Activated T-helper 1 cell treated with anti-CD3 and anti-CD28 coated beads, Interleukin-2, amount 50 U/mL, for 16 hours (primary cell): ENCODE measurements at places on chromosomes 12 and 14.

DNA sequence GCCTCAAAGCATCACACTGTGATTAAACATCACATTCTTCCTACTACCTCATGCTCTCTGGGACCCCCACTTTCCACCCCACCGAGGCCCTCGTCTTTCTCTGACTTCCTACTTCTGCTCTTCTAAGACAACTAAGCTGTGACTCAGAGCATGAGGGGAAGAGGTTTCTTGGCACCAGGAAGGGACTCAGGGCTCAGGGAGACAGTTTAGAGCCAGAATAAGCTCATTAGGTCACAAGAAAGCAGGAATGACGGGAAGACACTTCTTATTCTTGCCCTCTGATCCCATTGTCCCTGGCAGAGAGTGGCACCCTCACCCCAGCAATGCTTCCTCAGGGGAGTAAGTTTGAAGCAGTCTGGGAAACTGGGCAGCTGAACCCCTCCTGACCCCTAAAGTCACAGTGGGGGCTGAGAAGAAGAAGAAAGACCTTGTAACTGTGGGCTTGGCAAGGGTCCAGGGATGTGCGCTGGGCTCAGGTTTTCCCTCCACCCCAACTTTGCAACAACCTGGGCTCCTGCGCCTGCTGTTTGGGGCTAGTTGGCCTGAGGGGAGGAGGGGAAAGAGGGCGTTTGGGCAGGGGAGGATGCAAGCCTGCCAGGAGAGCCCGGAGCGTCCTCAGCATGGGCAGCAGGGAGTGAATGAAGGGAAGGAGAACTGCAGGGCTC is 64.6 kb upstream of the ACTN1 start:
- no peak for DNase-seq

DNA sequence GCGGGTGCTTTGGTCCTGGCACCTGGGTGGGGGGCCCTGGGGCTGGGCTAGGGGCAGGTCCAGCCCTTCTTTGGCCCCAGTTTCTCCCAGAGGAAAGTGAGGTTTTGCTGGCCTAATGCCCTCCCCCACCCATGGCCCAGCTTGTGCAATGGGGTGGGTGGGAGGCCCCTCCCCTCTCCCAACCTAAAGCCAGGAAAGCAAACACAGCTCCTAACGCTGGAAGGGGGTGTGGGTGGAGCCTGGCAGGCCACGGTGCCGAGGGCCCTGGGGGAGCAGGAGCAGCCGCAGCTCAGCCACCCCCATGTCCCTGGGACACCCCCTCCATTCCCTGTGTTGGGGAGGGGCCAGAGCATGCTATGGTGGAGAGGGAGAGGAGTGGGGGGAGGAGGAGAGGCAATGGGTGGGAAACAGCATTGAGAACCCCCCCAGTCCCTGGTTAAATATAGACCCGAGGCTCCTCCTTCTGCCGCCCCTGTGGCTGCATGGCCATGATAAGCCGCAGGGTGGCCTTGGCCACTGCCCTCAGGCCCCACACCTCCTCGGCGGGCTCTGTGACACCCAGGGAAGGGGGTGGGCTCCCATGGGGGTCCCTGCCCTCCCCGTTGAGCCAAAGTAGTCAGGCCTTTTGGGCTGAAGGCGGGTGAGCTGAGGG is 4.7 kb downstream of the EXOC3L4 start:
- DNase-seq = no peak

DNA sequence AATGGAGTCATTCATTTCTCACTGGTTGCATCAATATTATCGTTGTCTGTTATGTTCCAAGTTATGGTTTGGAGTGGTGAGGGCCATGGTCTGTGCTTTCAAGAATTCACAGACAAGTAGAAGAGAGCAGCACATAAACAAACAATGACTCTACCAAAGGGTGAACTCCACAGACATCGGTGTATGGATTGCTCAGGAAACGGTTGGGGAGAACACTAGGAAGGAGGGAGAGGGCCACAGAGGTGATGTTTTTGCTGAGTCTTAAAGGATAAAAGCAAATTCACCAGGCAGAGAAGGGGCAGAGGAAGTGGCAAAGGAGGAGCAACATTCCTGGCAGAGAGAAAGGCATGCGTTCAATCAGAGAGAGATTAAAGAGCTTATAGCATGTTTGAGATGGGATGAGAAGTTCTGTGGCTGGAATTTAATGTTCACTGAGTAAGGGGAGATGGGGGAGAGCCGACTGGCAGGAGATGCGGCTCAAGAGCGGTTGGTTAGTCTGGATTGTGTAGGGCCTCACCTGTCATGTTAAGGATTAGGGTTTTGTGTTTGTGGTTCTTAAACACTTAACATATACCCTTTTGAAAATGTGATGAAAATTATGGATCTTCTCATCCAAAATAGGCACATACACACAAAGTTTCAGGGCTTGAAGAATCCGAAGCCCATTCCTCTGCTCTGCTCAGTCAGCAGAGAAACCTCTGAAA is 42.3 kb upstream of the FRMD6 start:
- no peak for DNase-seq

DNA sequence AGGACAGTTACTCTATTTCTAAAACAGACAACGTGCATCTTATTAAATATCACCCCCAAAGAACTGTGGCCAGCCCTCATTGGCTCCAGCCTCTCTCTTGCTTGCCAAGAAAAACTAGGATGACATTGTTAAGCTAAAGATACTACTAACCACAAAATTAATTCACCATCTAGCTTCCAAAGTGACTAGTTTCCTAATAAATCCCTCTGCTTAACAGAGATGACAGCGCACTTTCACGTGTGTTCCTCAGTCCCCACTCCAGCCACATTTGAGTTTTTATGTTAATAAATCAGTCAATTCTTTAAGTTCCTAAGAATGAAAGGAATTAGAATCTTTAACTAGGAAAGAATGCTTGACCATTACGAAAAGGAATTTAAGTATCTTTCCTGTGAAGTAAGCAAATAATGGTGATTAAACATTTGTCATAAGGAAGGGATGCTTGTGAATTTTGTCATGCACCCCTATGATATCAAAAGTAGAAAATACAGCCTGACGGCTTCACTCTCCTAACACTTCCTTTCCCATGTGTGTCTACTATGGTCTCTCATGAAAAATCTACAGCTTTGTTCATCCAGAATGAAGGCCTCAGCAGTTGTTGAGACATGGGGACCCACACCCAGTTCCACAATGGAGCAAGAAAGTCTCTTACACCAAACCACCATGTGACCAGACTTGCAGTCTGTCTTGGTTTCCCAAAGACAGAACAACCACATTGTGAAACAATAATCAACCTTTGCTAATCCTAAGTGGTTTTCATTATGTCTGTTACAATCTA is 8.1 kb downstream of the CORO1C start:
- DNase-seq = no peak

DNA sequence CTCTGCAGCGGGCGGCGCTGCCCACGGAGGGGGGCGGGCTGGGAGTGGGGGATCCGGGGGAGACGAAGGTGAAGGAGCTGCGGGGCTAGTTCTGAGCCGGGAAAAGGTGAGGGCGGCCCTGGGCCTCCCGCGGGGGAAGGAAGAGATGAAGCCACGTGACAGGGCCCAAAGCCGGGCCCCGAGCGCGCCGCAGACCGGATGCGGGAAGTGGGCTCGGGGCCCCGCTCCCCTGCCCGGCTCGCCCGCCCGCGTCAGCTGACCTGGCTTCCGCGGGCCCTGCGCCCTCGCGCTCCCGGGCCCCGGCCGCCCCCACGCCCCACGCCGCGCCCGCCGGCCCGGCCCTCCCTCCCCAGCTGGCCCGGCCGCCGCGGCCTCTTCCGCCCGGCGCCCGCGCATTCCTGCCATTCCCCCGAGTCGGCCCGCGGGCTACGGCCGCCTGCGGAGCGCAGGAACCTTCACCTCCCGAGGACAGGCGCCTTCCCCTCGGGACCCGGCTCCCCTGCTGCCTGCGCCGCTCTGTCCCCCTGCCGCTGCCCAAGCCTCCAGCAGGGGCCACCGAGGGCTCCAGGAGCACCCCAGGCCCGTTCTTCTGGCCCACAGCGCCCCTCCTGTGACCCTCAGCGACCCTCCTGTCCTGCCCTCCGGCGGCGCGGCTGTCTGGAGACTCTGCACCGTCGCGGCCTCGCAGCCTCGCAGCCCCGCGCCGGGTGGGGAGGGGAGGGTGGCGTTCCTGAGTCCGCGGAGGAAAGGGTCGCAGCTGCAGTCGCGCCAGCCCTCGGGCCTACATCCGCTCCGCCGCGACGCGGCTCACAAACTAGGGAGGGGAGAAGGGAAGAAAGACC is 20.4 kb downstream of the NINJ2 start:
- DNase-seq = peak; percentile 45

DNA sequence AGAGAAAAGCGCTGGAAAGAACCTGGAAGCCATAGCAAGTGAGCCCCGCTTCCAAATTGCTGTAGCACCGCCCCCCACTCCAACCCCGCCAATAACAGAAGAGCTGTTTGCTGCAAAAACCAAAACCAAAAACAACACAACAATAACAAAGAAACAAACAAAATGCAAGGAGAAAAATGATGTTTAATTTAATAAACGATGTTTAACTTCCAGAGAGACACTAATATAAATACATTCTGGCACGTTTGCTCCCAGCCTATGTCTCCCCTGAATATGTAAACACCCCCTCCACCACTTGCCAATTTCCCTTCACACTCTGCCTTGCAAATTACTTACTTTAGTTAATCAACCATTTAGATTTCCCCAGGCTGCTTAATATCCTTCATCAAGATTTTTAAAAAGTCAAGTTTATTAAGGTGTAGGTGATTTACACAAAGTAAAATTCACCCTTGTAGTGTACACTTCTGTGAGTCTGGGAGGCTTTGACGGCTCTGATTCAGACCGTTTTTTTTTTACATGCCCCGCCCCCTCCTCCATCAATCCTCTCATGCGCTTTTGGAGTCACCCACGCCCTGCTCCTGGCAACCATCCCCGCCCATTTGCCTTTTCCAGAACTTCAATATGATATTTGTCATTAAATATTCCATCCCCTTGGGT is 482 bp upstream of the IFI27L2 start:
- no peak for DNase-seq

- no peak for DNase-seq
These were observed 189.3 kb upstream of the CRY1 start for GRCh38 chr12:107282628-107283027.

DNA sequence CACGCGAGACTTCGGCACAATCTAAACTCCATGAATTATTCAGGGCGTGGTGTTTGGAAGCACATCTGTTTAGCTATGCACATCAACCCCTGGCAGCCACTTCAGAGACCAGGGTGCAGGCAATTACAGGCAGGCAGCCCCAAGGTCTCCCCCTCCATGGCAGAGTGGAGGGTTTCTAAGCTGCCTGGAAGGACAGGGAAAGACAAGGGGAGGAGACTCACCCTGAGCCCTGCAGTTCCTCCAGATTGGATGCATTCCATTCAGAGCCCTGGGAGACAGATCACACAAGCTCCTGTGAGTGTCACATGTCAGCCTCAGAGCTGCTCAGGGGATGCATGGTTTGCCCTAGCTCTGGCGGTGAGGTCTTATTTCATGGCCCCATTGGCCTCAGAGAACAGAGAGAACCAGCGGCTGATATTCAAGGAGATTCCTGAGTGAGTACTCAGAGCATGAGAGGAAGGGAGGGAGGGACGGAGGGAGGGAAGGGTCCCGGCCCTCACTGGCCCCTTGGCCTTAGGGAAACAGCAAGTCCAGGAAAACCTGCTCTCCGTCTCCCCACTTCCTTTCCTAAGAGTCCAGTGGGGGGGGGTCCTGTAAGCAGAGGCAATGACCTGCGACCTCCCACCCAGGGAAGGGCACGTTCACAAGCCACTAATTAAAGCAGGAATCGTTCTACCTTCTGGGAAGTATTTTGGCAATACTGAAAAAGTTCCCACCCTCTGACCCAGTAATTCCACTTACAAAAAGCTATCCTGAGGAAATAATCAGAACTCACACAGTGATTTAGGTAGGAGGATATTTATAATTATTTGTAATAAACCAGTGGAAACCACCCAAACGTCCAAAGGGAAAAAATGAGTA is 55.1 kb downstream of the SSH1 start:
- no peak for DNase-seq

DNA sequence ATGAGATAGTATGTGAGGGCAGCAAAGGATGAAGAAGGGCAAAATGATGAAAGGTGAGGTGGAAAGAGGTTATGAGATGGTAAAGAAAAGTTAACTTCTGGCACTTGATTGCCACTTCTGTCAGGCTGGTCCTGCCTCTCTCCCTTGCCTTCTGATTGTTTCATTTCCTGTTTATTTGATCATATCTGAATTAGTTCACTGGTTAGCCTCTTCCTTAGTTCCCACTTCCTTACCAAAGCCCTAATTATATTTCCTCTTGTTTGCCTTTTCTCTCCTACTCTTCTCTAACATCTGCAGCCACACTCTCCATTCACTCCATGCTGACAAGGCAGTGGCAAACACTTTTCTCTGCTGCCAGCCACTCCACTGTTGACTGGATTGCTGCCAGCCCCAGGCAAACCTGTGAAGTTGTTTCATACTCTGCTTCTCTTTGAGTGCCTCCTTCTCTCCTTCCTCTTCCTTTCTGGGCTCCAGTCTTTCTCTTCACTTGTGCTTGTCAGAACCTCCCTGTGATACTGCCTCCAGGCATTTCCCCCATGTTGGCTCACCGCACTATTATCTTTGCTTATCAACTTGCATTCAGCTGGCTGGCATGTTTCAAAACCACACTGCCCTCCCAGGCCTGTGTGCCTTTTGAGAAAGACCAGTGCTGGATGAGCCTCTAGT is 8.1 kb downstream of the PNP start:
- DNase-seq = no peak

GRCh38 chr12:462936-463705 is 3.4 kb downstream of the B4GALNT3 start:
- no peak for DNase-seq

GRCh38 chr12:51953089-51953488 is 1.6 kb downstream of the ACVR1B start:
- no peak for DNase-seq

DNA sequence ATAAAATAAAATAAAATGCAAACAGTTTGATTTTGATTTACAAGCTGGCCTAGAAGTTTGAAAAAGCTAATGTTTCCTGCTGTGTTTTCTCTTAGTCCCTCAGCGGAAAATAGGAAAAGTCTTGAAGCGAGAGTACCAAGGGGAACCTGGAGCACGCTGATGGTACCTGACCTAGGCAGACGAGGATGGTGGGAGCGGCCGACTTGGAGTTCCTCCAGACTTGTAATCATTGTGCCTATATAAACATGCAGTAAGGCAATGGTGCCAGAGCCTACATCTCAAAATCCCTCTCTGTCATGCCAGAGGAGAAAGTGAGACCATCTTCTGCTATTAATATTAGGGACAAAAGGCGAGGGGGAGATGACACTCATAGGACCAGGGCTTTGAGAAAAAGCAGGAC is 371.7 kb downstream of the TMEM132D start:
- no peak for DNase-seq

DNA sequence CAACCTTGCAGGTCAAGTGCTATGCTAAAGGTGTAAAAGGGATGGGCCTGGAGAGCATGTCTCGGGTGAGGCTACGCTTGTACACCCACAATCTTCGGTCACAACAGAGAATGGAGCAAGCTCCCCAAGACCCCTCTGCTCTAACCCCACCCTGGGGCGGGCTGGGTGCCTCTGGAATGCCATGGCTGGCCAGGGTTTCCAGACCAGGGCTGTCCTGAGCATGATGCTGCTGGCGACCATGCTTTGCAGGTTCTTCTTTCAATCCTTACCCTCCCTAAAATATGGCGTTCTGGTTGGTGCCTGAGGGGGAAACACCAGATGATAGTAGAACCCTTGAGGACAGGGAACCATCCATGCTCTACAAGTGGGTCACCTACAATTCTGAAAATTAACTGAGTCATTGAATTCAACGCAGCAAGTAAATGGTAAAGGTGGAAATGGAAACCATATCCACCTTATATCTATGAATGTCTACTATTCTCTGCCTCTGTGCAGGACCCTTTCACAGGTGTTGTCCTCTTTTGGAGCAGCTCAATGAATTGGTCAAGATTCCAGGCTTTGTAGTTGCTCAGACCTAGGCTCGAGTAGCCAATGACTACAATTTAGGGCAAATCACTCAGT is 111.6 kb upstream of the EGLN3 start:
- DNase-seq = no peak
